NB4 (cell line): ENCODE measurements at places on chromosomes 4 and X.

DNA sequence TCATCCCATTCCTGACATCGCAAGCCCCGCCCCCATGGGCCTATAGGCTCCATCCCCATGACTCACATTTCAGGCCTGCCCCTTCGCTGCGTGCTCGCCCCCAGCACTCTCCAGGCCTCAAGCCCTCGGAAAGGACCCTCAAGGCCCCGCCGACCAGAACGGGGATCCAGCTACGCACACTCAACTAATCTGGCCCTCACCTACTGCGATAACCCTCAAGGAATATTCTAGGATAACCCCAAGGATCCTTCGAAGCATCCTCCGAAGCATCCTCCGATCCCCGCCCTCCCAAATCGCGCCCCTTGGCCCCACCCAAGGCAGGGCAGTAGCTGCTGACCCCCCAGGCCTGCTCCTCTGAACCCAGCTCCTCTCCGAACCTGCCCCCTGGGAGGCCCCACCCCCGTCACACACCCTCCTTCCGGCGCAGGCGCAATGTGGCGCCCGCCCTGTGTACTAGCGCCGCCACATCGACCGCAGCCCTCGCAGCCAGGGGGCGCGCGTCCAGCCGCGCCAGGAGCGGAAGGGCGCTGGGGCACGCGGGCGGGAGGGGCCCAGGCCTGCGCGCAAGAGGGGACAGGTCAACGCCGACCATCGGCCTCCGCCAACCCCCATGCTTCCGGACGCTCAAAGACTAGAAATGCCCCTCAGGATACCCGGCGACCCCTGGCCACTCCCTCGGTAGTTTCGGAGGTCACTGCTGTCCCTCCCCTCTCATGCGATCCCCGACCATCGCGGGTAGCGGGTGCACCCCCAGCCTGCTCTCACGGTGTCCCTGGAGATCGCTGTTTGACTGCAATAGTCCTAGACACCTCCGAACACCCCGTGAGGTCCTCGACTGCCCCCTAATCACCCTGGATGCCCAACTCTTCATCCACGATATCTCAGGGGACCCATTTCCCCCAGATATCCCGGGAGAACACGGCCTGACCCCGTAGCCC is 6.4 kb upstream of the MAGIX start:
- peak; percentile 82 for DNase-seq

- DNase-seq: no peak
Observed at GRCh38 chr4:78616046-78616498, 64.5 kb downstream of the ANXA3 start.

DNA sequence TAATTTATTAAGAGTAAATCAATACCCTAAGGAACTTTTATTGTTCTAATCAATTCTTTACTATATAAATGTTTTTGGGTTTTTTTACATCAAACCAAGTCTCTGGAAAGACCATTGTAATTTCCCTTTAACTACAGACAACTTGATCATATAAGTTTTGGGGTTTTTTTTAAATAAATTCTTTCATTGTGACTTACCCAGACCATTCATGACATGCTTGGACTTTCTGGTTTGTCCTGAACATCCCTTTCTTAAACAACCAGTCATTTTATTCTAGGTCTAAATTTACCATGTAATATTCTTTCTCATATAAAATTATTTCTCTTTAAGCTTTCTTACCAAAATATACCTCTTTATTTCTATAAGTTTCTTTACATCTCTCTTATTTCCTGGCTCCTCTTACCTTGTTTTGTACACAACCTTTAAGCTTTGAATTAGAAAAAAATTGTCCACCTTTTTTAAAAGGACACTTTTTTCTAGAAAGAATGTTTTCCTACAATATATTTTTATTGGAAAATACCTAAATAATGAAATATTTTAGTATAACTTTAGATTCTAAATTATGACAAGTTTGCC is 8.4 kb downstream of the CNGA1 start:
- DNase-seq: peak; percentile 11

GRCh38 chr4:105061731-105062130 is 84.9 kb upstream of the TET2 start:
- DNase-seq: peak; percentile 80

DNA sequence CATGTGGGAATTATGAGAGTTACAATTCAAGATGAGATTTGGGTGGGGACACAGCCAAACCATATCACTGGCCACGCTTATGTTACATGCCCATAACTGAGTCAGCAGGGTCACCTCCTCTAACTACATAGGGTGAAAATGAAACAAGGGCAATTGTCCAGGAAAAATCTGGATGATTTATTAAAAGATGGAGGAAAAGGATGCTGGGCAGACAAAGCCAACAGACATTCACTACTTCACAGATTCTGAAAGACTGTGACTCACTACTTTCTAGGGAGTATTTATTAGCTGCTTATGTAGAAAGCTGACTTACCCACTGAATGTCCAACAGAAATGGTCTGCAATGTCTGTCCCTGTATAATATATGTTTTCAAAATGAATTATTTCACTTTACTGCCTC is 72.4 kb downstream of the APBB2 start:
- no peak for DNase-seq

GRCh38 chrX:19670321-19670750 is 155.0 kb upstream of the MAP3K15 start:
- DNase-seq: no peak

- peak; percentile 13 for DNase-seq
Observed at GRCh38 chrX:137926090-137926489, 360.2 kb downstream of the ZIC3 start.

DNA sequence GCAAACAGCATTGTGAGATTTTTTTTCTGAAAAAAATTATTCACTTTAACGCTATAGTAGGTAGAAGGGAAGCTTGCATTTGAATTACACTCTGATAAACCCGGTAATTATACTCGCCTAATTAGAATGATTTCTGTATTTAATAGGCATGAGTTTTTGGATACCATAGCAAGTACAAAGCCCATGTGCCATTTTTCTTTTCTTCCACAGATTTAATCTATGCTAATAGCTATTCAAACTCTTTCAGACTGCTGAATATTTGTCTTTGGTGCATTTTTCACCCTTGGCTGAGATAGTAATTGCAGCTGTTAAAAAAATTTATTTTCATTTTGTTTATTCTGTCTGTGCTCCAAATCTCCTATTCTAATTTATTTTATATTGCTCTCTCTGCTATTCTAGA is 113.0 kb downstream of the EGF start:
- DNase-seq: no peak

- peak; percentile 82 for DNase-seq
Observed at GRCh38 chrX:75155827-75156525, at the start of gene ABCB7. TSS of gene ABCB7 (minus strand) at chrX:75156283. CDS start at chrX:75156272, 11 bp downstream.

DNA sequence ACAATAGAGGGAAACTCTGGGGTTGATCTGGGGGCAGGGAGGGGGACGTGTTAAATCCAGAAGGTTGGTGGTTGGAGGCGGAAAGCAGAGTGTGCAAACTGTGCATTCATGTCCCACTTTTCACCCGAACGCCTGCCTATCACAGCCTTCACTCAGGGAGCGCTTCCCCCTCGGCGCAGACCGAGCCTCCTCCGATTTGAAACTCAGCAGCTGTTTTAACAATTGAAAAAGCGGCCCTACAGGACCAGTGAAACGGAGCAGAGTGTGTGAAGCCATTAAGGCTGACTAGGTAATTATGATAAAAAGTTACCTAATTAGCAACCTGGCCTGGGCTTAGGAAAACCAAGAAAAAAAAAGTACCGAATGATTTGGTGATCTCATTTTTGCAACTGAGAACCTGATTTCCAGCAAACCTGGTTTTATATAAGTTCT is 685 bp upstream of the NDNF start:
- no peak for DNase-seq

GRCh38 chr4:3637326-3638016 is 105.2 kb upstream of the LRPAP1 start:
- DNase-seq: no peak

DNA sequence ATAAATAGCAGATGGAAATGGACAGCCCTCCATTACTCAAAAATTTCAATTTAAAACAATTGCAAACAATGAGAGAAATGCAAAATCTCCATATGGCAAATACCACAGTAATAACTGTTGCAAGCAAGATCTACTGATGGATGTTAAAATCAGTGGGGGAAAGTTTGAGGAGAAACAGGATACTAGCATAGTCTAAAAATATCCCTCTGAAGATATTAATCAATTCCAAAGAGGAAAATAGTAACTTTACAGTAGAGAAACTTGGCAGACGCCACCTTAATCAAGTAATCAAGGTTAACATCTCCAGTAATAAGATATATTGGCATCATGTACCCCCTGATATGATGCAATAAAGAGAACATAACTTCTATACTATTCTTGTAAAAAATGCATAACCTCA is 344.8 kb downstream of the ZNF674 start:
- DNase-seq: no peak

DNA sequence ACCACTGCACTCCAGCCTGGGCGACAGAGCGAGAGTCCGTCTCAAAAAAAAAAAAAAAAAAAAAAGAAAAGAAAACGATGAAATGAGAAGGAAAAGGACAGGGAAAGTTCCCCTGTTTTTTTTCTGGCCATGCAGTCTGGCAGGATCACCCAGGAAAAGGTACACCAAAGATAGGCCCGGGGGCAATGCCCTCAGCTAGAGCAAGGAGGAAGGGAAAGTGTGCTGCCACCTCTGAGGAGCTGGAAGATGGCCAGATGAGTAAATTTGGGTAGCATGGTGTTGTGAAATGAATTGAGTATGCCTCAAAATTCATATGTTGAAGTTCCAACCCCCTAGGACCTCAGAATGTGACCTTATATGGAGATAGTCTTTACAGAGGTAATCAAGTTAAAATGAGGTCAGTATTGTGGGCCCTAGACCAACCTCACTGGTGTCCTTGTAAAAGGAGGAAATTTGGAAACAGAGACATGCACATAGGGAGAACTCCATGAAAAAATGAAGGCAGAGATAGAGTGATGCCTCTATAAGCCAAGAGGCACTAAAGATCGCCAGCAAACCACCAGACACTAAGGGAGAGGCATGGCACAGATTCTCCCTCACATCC is 28.9 kb downstream of the MAOB start:
- DNase-seq: no peak

- DNase-seq: no peak
Observed at GRCh38 chr4:76677571-76678326, 220.2 kb downstream of the SOWAHB start.

DNA sequence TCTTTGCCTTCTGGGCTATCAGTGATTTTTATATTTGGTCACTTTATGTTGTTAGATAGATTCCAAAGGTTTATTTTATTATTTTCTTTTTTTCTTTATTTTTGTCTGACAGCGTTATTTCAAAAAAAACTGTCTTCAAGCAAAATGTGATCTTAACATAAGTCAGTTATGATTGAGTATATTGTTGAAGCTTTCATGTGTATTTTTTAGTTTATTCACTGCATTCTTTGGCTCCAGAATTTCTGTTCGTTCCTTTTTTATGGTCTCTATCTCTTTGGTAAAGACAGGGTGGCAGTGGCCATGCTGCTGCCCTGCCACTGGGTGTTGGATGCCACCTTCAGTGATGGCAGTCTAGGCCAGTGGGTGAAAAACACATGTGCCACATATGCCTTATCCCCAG is at the start of gene MAGEC3:
Gene MAGEC3 (plus strand): TSS at position 301 of the 400 bp plus-strand sequence. CDS start 0 bp downstream, at position 301.
- DNase-seq: no peak

- DNase-seq: no peak
Observed at GRCh38 chr4:181761156-181761555, 482.0 kb upstream of the TENM3 start.

DNA sequence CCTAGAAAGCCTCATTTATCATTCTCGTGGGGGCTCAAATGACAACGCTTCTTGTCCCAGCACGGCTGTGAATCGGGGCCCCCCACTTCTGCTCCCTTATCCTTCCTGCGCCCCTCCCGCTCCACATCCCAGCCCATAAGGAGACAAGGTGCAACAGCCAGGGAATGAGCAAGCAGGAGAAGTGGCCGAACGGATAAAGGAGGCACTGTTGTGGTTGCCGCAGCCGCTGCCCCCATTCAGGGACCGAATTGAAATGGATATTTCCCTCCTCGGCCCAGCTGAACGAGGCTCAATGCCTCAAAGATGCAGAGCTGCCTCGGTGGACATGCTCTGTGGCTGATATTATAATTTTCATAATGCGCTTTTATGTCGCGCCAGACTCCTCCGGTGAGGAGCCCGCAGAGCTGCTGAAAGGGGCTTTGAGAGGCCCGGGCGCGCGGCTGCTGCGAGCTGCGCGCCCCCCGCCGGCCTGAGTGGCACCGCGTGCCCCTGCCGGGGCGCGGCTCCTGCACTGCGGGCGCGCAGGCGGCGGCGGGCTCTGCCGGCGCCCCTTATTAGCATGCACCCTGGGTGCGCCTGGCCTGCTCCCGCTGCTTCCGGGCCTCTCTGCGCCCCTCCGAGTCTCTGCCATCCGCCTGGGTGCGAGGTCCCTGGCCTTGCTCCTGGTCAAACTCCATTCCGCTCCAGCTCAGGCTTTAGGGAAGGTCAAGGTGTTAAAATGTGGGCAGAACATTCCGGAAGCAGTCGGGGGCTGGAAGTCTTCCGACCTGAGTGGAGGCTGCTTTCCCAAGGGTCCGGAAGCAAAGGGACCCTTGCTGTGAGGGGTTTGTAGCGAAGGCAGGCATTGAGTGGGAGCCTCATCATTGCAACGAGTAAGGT is 68.2 kb upstream of the TMEM33 start:
- no peak for DNase-seq

- DNase-seq: no peak
Observed at GRCh38 chr4:180840142-180840541, 1403.1 kb upstream of the TENM3 start.

DNA sequence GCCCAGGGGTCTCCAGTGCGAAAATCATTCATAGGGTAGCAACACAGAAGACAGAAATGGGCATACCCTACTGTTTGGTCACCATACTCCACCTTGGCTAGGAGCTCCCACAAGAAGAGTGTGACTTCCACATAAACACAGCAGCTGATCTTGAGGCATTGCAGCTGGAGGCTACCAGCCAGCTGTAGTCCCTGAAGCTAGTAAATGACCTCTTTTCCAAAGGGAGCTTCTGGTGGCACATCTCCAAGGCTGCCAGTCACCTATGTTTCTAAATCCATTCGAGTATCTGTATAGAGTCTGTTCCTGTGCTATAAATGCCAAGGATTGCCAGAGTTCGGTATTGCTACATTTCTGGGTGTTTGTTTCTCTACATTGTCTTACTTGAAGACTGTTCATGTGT is 21.3 kb upstream of the PNPLA4 start:
- no peak for DNase-seq

DNA sequence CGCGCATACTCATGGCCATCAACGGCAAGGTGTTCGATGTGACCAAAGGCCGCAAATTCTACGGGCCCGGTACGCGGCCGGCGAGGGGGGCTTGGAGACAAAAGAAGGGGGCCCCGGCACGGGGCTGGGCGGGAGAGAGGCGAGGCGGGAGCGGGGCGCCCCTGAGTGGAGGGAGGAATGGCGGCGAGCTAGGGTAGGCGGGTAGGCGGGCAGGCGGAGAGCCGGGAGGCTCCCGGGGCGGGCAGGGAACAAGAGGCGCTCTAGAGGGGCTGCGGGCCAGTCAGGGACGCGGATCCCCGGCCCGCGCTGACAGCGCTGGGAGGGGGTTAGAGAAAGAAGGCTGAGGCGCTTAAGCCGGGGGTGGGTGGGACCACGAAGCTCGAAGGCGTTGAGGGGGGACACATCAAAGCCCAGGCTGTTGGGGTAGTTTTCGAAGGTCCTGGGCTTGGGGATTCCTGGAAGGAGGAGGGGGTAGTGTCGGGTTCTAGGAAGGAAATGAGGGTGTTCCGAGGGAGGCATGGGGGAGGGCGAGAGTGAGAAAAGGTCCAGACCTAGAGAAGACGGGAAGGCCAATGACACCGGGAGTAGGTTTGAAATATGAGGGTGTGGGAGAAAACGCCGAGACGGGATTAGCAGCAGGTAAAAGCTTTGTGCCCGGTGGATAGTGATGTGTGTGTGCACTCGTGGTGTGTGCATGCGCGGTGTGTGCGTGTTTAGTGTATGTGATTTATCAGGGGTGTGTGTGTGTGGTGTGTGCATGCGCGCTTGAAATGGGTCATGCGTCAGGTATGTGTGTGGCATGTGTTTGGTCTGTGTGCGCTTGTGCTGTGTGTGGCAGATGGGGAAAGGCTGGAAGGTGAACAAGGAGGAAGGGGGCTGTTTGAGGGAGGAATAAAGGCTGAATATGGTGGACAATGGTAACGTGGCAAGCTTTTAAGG is 807 bp downstream of the PGRMC1 start:
- peak; percentile 32 for DNase-seq
